ENCODE measurements at places on chromosomes 3 and 15.

DNA sequence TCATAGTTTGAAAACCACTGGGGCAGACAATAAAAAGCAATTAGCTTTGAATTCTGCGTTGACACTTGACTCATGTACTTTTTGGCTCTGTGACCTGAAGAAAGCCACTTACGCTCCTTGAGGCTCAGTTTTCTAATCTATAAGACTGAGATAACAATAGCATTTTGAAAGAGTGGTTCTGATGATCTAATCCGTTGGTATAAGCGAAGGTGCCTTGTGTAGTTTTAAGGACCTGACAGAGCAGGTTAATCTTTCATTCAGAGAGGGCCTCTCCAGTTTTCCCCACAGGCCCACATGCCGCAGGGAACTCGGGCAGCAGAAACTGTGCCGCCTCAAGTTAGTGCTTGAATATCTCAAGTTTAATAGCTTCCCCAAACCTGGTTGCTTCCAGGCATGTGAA lies 306.0 kb upstream of the GBE1 start:
- DNase-seq, result no peak

DNA sequence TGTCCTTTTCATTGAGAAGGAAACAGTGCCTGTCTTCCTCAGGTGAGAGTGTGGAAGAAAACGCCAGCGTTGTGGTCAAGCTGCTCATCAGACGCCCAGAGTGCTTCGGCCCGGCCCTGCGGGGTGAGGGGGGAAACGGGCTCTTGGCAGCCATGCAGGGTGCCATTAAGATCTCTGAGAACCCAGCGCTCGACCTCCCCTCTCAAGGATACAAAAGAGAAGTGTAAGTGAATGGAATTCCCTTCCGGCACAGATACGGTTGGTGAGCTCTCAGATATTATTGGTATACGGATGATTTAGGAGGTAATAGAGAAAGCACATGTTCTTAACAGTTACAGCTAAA lies 245.7 kb upstream of the CHRM5 start:
- no peak for DNase-seq

- peak; percentile 25 for DNase-seq
These were observed 74.8 kb upstream of the RPL32 start for GRCh38 chr3:12916159-12916558.

DNA sequence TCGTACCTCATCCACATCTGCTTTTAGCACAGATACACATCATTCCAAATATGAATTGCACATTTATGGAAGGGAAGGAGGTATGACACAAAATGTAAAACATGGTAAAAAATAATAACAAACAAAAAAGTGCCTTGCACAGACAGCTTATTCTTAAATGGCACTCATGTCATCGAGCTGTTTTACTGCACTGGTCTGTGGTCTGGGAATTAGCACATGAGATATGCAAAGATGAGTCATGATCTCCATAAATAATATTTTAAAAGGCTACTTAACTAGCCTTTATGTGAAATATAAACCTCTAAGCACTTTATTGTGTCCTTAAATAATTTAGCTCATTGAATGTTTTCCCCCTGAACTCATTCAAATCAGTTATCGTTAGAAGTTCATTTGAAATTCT lies 142.2 kb upstream of the ZNF385D start:
- DNase-seq, result no peak

- no peak for DNase-seq
These were observed 21.2 kb downstream of the RAD18 start for GRCh38 chr3:8942115-8942514.

DNA sequence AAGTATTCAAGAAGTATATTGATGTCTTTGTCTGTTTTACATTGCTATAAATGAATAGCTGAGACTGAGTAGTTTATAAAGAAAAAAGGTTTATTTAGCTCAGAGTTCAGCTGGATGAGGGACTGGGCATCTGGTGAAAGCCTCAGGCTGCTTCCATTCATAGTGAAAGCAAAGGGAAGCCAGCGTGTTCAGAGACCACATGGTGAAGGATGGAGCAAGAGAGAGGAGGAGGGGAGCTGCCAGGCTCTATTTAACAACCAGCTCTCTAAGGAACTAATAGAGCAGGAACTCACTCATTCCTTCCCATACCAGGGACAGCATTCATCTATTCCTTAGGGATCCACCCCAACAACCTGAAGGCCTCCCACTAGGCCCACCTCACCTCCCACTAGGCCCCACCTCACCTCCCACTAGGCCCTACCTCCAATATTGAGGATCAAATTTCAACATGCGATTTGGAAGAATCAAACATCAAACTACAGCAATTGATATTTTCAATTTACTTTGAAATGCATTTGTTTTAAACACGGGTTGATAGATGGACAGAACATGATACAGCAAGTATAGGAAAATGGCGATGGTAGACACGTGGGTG lies 167.5 kb upstream of the HES1 start:
- no peak for DNase-seq

DNA sequence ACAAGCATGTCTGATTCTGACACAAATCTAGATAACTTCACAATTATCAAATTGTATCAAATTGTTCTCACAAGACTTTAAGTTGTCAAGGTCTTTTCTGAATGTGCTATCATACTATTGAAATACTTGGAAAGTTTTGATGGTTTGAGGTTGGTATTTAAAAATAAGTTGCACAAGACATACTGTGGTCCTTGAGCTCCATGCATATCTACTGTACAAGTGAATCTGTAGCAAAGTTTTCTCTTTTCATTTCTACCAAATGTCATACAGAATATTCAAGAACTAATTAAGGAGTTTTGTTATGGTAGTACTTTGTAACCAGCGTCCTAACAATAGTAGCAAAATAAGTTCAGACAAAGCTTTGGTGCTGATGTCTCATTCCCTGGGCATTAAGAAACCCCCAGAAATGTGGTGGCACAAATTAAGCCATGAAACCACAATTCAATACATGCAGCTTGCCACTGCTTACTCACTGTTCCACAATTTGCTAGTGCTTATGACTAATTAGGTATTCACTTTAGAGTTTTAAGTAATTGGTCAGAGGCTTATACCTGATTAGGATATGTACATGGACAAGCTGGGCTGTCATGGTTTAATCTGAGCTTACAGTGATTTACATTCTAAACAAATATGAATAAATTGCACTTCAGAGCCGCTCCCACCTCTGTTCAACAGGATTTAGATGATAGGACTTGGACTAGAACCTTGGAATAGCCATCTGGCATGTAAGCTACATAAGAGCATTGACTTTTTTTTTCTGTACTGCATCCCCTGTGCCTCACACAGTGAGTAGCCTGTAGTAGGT lies 8.8 kb downstream of the TBC1D23 start:
- peak; percentile 34 for DNase-seq

GRCh38 chr3:124576565-124577493 lies 153.4 kb upstream of the UMPS start:
- DNase-seq, result no peak

GRCh38 chr15:85865070-85865684 lies 70.5 kb upstream of the KLHL25 start:
- peak; percentile 43 for DNase-seq

- no peak for DNase-seq
These were observed 28.6 kb downstream of the IL5RA start for GRCh38 chr3:3081381-3082233.

DNA sequence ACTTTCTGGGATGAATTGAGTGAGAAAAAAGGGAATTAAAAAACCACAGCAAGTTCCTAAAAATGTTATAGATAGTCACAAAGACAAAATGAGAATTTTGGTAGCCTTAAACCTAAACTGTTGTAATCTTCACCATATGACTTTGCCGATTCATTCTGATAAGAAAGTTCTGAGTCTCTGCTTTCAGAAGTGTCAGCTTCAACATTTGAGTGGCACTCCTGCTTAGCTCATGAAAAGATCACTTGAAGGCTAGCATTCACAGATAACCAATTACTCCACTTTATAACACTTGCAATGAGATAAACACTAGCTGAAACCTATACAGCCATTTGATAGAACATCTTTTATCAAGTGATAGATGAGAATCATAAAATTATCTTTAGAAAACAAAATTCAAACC lies 288.1 kb upstream of the POU1F1 start:
- no peak for DNase-seq

- DNase-seq, result no peak
These were observed 871.9 kb upstream of the GBE1 start for GRCh38 chr3:82633319-82633718.

All from activated CD4-positive, alpha-beta T cell treated with anti-CD3 and anti-CD28 coated beads for 36 hours (primary cell).